ENCODE measurements at places on chromosomes 3 and 15.

DNA sequence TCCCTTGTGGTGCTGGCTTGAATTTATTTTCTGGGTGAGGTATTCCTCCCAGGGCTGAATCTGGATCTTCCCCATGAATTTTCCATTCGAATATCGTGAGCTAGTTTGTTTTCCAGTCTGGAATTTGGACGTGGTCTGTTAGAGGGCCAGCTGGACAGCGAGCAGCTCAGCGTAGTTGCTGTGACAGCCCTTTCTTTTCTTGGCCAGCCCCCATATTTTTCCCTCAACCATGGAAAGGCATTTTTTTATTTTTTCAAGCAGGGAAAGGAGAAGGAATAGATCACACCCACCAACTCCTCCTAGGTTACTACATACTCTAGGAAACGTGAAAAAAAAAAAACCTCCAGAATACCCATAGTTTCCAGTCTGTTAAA, 152.0 kb downstream of the KLHL25 start:
- no peak for DNase-seq

DNA sequence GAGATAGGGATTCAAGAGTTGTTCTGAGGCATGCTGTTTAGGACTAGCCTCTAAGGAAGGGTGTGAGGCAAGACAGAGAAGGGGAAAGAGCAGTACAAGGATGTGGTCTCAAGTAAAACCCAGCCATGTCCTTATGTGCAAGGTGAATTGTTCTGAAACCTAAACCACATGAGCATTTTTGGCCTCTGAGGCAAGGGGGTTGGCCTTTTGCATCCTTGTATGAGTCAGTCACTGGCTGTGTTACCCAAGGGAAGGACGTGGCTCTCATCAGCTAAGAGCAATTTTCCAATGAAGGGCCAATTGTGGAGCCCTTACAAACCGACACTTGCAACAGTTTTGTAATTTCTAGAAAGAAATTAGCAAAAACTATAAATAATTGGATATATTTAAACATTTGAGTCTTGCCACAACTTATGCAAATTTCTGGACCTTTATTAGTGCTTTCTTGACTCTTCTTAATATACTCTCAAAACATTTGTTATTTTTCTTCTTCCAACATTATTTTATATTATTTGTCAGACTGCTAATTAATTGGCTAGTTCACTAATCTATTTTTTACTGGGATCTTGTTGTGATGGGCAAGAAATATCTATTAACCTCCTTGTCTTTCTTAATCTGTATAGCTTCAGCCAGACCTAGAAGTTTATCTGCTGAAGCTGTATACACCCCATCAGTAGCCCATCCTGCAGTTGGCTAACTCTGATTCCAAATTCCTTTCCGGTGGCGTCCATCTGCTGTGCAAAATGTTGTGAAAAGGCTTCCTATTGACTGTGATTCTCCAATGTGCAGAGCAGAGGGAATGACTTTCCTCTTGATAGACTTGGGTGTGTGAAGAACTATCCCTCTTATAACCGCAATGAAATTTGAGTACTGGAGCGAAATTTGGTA, 97.7 kb upstream of the P2RY1 start:
- DNase-seq, result no peak

- no peak for DNase-seq
Measured at GRCh38 chr3:70823622-70824021, 511.2 kb upstream of the MDFIC2 start.

GRCh38 chr3:35422836-35423601, 216.3 kb upstream of the ARPP21 start:
- no peak for DNase-seq

DNA sequence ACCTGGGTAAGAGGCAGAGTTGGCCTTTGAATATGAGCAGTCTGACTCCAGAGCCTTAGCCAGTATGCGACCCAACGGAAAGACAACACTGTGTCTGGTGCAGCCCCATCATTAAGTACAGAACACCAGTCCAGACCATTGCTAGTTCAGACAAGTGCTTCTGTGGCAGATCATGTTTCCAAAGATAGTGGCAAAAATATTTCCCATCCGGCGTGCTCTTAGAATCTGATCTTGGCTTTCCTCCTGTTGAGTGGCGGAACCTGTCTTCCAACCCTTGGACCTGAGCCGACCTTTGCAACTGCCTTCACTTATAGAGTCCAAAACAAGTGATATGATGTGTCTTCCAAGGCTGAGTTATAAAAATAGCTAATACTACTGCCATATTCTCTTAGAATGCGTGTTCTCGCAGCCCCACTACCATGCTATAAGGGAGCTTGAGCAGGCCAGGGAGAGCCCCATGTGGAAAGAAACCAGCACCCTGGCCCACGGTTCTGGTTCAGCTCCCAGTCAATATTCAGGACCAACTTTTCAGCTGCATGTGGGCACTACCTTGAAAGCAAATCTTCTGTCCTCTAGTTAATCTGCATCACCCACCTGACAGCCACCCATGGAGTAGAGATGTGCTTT, 322.4 kb upstream of the SLCO3A1 start:
- DNase-seq, result no peak

Measured in NCI-H345 (cell line).